ENCODE measurements at places on chromosomes 13 and 19. TPM values are rescaled to one million over a fixed set of nuclear protein-coding genes. Genes with fewer than 3 reads are reported as not detected.
A peak's percentile ranks its signal among the peaks of the same experiment; 100 is the strongest.

DNA sequence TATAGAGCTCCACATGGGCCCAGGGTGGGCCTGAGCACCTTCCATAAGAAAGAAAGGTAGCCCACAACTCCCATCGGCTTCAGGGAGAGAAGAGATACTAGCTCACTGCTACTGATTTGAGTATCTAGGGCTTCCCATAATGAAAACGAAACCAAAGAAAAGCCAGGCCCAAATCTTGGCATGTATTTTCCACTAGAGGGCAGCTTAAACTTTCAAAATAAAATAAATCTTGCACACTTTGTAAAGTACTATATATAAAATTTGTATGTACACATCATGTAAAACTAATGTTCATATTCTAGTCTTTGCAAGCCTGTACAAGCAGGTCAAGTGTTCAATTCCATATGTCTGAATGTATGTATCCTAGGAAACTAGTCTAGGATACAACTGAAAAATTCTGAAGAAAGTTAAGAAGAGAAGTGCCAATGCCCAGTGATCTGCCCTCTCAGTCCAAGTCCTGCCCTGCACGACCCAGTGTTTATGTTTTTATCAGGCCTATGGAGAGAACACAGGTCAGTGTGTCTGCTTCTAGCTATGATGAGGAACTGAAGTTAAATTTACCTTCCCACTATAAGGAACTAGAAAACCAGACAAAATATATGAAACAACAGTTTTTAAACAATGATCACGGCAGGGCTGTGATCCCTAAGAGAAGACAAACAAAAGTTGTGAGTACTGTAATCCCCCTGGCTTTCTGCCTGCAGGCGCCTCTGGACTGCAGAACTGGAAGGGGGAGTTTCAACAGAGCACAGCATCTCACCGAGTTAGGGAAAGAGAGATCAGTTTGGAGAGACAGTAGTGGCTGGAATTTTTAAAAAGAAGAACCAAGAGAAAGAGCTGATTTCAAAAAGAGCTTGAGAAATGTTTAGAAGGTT lies 475.7 kb downstream of the UQCRFS1 start:
- H3K27me3 ChIP-seq = no peaks in the 10 kb centered on the region
- no peak overlapping the region for H3K27ac ChIP-seq
- H3K4me3 ChIP-seq = no peak overlapping the region
- no peaks in the 10 kb centered on the region for H3K4me1 ChIP-seq
- no peak for DNase-seq

DNA sequence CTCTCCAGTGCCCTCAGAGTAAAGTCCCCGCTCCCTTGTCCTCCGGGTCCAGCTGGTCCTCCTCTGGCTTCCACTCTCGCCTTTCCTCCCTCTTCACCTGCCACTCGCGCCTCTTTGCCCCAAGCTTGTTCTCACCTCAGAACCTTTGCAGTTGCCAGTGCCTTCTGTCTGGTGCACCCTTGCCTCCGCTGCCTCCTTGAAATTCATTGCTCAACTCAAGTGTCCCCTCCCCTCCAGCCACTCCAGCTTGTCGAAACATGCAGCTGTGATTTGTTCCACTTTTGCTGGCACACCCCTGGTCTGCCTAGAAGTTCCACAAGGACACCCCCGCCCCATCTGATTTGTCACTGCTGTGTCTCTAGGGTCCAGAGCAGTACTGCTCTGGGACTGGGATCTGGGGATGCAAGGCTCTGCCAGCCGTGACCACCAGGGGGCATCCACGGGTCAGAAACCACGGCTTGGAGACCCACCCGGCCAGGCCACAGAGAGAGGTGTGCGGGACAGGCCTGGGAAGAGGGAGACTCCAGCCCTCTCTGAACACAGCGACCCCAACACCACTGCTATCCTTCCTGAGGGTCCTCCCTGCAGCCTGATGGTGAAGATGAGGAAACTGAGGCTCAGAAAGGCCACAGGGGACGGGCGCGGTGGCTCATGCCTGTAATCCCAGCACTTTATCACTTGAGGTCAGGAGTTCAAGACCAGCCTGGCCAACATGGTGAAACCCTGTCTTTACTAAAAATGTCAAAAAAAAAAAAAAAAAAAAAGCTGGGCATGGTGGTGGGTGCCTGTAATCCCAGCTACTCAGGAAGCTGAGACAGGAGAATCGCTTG lies 49.9 kb downstream of the AP1M1 start:
- DNase-seq = peak; percentile 93
- H3K4me1 ChIP-seq = no peaks in the 10 kb centered on the region
- no peaks in the 10 kb centered on the region for H3K36me3 ChIP-seq
- peak overlapping the region; percentile 38 for H3K4me3 ChIP-seq
- H3K27me3 ChIP-seq = no peaks in the 10 kb centered on the region

DNA sequence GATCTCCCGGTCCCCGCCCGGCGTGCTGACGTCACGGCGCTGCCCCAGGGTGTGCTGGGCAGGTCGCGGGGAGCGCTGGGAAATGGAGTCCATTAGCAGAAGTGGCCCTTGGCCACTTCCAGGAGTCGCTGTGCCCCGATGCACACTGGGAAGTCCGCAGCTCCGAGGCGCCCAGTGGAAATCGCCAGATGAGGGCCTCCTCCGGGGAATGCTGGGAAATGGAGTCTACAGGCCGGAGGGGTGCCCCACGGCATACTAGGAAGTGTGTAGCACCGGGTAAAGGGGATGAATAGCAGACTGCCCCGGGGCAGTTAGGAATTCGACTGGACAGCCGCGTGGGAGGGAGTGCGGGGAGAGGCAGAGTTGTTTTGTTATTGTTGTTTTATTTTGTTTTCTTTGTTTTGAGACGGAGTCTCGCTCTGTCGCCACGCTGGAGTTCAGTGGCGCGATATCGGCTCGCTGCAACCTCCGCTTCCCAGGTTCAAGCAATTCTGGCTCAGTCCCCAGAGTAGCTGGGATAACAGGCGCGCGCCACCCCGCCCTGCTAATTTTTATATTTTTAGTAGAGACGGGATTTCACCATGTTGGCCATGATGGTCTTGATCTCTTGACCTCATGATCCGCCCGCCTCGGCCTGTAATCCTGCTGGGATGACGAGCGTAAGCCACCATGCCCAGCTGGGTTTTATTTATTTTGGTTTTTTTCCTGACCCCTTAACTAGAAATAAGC lies 390 bp upstream of the PPP1R12C start:
- peak; percentile 99 for DNase-seq
- no peak overlapping the region for H3K27ac ChIP-seq
- H3K27me3 ChIP-seq = no peaks in the 10 kb centered on the region
- H3K4me1 ChIP-seq = no peaks in the 10 kb centered on the region
- no peaks in the 10 kb centered on the region for H3K36me3 ChIP-seq
- H3K4me3 ChIP-seq = peak overlapping the region; percentile 97

DNA sequence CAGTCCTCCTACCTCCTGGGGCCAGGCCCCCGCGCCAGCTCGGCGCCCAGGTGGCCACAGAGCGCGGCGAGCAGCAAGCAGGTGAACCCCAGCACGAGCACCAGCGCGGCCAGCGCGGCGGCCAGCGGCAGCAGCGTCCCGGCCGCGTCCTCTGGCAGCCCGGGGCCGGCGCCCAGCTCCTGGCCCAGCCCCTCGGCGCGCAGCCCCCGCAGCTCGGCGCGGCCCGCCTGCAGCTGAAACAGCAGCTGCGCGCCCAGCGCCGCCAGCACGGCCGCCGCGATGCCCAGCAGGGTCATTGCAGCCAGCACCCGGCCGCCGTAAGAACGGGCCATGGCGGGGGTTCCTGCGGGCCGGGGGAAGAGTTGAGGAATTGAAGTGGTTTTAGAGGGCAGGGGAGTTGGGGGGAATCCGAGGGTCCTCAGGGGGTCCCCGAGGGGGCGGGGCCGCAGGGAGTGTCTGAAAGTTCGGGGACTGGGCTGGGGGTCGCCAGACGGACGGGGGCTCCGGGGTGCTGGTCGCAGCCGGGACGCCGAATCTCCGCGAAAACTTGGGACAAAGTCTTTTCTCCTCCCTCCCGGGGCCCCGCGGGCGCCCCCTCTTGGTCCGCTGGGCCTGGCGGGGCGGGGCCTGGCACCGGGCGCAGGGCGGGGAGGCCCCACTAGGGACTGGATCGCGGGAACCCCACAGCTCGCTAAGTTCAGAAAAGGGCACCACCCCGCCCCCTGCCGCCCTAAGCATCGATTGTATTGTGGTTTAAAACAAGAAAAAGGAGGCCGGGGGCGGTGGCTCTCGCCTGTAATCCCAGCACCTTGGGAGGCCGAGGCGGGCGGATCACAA lies at the start of gene TMEM221:
TMEM221 (minus strand) TSS at position 538 of the 837 bp plus-strand sequence; CDS start at position 332, 206 bp downstream.
- peaks cover 3% of the 10 kb centered on the region for H3K27me3 ChIP-seq
- no peaks in the 10 kb centered on the region for H3K4me1 ChIP-seq

ERICH6B gene
- not detected for total RNA-seq

Measured in H9 (cell line).